ENCODE measurements at places on chromosomes 11 and 22.
A peak's percentile ranks its signal among the peaks of the same experiment; 100 is the strongest.

DNA sequence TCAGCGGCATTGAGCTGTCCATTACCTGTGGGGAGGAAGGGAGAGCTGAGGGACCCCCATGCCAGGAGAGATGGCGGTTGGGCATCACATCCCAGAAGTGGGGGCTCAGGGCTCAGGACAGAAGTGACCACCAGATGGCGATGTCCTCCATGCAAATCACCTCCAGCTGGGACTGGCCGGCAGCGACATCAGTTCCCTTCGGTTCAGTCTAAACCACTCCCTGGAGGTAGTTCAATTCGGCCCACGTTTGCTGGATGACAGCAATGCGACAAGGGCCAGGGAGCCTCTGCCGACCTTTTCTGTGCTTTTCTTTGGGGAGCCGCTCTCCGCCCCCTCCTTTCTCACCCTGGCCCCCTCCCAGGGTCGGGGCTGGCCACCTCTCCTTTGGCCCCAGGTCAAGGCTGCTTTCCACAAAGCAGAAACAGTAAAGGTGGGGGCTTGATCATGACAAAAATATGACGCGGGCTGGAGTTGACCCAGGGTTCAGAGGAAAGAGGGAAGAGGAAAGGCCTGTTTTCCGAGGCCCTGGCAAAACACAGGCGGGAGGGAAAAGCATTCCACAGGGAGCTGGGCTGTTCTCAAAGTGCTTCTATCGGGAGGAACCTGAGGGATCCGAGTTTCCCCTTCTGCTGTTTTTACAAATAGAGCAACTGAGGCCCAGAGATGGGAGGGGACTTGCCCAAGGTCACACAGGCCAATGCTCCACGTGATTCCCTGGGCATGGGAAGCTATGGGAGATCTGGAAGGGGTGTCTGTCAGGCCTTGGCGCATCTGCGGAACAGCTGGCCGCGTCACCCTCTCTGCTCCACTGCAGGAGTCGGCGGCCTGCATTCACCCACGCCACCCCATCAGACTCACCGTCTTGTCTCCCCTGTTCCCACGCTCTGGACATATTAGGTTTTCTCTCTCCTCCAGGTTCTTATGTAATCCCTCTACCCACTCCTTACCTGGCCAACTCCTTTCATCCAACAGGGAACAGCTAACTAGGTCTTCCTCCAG is 54.7 kb downstream of the FBXO7 start:
- DNase-seq = peak; percentile 50

DNA sequence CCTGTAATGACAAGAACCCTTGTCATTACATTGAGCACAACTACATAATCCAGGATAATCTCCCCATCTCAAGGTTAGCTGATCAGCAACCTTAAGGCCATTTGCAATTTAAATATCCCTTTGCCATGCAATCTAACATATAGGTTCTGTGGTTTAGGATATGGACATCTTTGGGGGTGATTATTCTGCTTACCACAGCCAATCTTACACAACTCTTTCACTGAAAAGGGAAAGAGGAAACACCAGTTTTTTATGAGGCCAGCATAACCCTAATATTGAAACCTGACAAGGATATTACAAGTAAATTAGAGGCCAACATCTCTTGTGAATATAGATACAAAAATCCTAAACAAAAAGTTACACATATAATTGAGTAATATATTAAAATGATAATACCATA is 78.5 kb downstream of the CYP2R1 start:
- DNase-seq = no peak

GRCh38 chr11:36695111-36695510 is 97.1 kb upstream of the RAG2 start:
- DNase-seq = no peak

GRCh38 chr22:29043906-29044575 is 17.6 kb downstream of the C22orf31 start:
- DNase-seq = no peak

DNA sequence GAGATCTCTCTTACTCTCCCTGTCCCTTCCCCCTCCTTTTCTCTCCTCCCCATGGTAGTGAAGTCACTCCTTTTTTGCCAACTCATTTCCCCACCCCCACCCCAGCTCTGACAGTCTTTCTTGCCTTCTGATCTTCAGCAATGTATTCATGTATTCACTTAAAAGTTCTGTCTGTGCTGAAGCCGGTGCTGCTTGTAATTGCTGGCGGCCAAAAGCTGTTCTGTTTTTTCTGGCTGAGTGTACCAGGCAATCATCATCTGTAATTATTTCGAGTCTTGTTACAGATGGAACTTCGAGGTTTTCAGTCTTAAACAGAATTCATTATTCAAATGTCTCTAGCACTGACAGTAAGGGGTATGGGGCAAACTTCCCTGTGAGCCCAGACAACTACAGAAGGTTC is 99.5 kb downstream of the SPATA19 start:
- no peak for DNase-seq

DNA sequence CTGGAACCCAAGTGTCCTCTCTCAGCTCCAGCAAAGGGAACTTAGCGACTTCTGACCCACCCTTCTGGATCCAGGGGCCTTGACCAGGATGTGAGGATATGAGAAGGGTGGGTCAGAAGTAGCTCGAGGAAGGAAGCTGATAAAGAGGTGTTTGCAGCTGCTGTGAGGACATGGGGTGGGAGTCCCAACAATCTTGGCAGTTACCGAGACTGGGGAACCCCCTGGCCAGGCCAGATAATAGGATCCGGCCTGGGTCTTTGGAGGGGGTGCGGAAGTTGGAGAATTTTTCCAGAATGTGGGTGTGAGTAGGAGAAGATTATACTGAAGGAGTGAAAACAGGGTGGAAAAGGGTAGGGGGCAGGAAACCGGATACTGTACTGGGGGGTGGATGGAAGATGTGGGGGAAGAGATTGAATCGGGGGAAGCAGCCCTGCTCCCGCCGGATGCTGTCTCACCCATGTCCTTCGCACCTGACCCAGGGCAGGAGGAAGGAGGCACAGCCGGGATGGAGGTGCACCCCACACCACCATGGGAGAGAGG is 2.8 kb upstream of the MCAM start:
- DNase-seq = no peak

- DNase-seq = no peak
Measured at GRCh38 chr11:96314326-96315020, 28.5 kb downstream of the MAML2 start.

- no peak for DNase-seq
Measured at GRCh38 chr11:46741600-46742484, 22.8 kb downstream of the F2 start.

DNA sequence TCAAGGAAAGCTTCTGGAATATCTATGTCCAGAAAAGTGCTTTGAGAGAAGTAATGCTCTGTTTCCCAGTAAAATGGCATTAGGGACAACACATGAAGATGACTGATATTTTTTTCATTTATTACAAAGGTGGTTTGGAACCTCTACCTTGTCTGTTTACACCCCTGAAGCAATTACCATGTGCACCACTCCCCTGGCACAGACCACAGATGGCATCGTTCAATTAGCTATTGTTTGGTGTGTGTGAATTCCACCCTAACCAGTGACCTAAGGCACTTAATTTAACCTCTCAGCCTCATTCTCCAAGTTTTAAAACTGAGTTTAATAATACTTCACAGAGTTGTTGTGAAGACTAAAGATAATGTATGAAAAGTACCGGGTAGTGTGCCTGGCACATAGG is 127.6 kb upstream of the BMAL1 start:
- no peak for DNase-seq

GRCh38 chr11:127002669-127003259 is 2.2 kb upstream of the KIRREL3 start:
- DNase-seq = no peak

GRCh38 chr11:12386745-12387144 is 9.4 kb downstream of the PARVA start:
- DNase-seq = no peak

DNA sequence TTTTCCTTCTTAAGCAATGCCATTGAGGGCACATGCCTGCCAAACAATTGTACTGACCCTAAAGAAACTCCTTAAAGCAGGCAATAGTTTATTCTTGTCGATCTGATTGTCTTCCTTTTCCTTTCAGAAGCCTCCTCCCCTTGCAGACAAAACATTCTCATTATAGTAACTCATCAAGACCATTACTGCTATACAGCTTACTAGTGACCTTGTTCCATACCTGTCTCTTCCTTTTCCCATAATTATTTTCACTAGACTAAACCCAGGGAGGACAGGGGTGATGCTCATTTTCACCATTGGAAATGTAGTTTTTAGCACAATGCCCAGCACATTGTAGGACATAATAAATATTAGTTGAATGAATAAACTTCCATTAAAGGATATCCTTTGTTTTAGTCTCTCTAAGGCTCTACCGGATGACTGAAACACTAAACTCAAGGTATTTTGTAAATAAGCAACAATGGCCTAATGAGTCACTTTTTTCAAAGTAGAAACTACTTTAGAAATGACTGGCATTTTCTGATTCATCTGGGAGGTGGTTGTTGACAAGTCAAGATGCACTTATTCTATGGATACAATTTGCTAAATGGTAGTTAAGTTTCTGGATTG is 9.3 kb upstream of the MSANTD4 start:
- DNase-seq = no peak

GRCh38 chr11:27040302-27041115 is at the start of gene BBOX1:
TSS of gene BBOX1 (plus strand) at chr11:27040815. CDS start at chr11:27055431, 14,616 bp downstream.
- DNase-seq = no peak

Data from NCI-H1930 (cell line).